ENCODE measurements at places on chromosomes 7 and 10.

DNA sequence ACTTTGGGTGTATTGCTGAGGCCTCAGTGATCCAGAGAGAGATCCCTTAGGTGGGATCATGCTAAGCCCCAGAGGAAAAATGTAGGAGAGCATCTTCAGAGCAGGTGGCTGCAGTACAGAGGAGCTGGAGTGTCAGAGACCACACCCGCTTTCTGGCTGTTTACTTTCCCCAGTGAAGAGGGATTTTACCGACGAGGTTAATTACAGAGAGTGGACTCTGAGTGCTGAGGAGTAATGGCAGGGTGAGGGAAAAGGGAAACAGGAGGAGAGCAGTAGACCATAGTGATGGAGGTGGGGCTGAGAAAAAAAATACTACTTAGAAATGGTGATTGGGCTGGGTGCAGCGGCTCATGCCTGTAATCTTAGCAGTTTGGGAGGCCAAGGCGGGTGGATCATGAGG lies 43.3 kb upstream of the HBP1 start:
- H3K27me3 ChIP-seq = no peaks in the 10 kb centered on the region
- no peak overlapping the region for H3K27ac ChIP-seq
- no peaks in the 10 kb centered on the region for H3K36me3 ChIP-seq
- no peak for DNase-seq
- no peak overlapping the region for H3K4me3 ChIP-seq

DNA sequence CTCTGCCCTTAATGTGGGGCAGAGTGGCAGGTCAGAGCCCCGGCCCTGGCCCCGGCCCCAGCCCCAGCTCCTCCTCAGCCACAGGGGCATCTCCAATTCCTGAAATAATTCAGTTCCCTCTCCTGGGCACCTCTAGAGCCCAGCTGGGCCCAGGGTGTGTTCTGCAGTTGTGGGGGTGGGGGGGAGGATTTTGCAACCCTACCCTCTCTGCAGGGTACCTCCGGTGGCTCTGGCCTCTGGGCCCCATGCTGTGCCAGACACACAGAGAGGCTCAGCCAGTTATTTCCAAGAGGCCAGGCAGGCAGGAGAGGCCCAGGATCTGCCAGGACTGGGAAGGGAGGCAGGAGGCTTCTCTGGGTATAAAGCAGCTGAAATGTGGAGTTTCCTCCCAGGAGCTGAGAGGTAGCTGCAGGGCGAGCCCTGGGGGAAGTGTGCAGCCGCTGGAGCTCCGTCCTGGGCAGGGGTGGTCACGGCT lies 47.9 kb downstream of the PWWP2B start:
- H3K4me1 ChIP-seq = peaks cover 20% of the 10 kb centered on the region
- DNase-seq = no peak
- no peaks in the 10 kb centered on the region for H3K36me3 ChIP-seq
- peak overlapping the region; percentile 33 for H3K27ac ChIP-seq
- H3K4me3 ChIP-seq = no peak overlapping the region

DNA sequence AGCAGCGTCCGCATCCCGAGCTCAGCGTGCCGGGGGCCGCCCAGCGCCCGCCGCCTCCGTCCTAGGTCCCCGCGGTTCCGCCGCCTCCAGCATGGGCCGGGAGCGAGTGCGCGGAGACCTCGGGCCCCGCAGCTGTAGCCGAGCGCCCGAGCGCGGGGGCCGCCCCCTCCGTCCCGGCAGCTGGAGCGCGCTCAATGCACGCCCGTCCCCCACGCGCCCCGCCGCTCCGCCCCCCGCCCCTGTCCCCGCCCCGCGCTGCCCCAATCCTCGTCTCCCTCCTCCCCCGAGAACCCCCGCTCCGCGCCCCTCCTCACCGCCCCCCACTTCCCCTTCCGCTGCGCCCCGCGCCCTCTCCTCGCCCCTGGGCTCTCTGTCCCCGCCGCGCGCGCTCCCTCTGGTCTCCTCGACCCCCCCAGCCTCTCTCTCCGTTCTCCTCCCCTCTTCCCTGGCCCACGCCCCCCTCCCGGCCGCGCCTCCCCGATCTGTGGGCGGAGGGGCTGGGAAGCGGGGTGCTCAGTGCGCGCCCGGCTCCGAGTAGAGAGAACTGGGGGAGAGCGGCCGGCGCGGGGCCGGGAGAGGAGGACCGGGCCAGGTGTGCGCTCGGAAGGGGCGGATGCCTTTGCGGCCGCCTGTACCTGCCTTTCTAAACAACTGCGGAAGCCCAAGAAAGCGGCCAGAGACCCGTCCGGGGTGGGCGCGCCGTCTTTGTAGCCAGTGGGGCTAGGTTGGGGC lies at the start of gene VIPR2:
Gene VIPR2 (minus strand): TSS at position 110 of the 732 bp plus-strand sequence. CDS start 96 bp downstream, at position 14.
- H3K36me3 ChIP-seq = no peaks in the 10 kb centered on the region
- H3K27ac ChIP-seq = no peak within 1 kb of the TSS
- peaks cover 78% of the 10 kb centered on the region for H3K27me3 ChIP-seq
- peak within 1 kb of the TSS; percentile 30 for H3K4me3 ChIP-seq

- peak; percentile 12 for DNase-seq
- no peak overlapping the region for H3K4me3 ChIP-seq
- peaks cover 16% of the 10 kb centered on the region for H3K4me1 ChIP-seq
- H3K27me3 ChIP-seq = no peaks in the 10 kb centered on the region
These were observed 306.6 kb upstream of the ZMIZ1 start for GRCh38 chr10:78762086-78762630.

DNA sequence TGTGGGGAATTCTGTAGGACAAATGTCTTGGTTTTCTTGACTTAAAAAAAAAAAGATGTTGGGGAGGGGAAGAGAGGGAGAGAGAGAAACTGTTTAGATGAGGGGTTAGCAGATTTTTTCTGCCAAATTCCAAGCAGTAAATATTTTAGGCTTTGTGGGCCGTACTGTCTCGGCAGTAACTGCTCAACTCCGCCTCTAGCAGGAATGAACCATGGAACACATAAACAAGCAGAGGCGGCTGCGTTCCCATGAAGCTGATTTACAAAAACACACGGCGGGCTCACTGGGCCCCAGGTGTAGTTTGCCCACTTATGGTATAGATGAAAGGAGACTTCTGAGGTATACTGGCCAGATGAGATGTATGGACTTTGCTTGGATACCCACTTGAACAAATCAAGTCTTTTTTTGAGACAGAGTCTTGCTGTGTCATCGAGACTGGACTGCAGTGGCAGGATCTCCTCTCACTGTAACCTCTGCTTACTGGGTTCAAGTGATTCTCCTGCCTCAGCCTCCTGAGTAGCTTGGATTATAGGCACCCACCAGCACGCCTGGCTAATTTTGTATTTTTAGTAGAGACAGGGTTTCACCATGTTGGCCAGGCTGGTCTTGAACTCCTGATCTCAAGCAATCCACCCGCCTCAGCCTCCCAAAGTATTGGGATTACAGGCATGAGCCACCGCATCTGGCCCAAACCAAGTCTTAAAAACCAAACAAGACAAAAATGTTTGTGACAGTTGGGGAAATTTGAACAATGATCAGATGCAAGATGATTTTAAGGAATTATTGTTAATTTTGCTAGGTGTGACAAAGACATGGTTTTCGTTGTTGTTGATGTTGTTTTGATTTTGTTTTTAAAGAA lies 9.7 kb upstream of the ADAMTS14 start:
- H3K36me3 ChIP-seq = no peaks in the 10 kb centered on the region
- H3K27ac ChIP-seq = no peak overlapping the region
- DNase-seq = no peak

Measured in left lung (tissue), 14 donors.